IPS DF 19.7 (cell line): ENCODE measurements at places on chromosomes 1 and 21.

- no peak for DNase-seq
Observed at GRCh38 chr1:156251527-156251926, 3.7 kb upstream of the PAQR6 start.

DNA sequence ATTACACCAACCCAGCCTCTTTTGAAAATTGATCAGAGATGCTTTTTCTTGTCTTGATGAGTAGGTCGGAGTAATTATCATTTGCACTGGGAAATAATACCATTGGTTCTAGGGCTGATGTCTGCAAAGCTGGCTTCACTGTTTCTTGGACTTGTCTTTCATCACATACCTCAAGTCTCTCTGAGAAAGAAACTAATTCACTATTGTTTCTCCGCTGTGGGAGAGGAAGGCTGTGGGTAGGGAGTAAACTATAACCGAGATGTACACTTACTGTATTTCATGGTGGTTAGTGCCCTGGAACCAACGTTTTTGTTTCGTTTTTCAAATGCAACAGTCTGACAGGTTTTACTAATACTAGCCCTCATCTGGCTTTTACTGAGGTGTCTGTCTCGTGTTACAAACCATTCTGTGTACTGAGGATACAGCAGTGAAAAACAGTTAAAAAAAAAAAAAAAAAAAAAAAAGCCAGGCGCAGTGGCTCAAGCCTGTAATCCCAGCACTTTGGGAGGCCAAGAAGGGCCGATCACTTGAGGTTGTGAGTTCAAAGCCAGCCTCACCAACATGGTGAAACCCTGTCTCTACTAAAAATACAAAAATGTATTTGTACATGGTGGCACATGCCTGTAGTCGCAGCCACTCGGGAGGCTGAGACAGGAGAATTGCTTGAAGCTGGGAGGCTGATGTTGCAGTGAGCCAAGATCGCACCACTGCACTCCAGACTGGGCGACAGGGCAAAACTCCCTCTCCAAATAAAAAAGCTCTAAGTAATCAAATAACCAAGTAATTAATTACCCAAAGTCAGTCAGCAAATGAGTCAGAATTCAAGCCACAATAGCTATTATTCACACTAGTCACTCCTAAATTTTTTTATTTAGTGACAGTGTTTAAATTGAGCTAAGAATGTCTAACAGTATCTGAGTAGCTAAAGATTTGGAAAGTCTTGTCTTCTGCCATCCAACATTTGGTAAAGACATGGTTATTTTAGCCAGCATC, 23.3 kb downstream of the TOMM20 start:
- DNase-seq, result no peak

DNA sequence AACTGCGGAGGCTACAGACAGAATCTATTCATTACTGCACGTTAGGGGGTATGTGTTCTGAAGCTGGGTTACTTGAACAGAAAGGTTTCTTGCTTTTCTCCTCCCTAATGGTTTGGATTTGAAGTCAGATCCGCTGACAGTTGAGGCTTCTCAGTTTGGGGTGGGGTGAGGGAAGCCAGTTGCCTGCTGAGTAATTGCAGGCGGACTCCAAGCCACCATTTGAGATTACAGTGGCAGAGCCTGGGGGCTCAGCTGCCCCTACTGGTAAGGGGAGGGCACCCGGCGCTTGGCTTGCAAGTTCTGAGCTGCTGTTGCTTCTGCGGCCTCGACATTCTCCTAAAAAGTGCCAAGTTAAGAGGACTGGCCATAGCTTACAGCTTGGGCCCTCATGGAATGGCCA, 2.0 kb downstream of the GRHL3 start:
- no peak for DNase-seq

GRCh38 chr1:9500756-9501754, 38.2 kb upstream of the SLC25A33 start:
- no peak for DNase-seq

DNA sequence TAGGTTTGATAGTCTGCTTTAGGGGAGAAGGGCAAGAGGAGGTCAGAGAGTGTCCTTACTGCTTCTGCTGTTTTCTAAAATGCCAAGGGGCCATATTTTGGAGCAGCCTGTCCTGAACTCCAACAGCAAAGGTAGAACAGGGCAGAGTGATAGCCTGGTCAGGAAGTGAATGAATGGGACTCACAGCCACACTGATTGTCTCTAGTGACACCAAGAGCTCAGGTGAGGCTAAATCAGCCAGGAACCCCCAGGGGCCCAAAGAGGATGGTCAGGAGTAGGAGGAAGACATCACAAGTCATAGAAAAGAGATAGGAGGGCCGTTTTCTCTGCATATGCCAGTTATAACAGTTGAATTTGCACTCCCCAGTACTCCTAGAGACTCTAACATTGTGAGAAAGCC, 97.4 kb upstream of the DUSP10 start:
- no peak for DNase-seq

DNA sequence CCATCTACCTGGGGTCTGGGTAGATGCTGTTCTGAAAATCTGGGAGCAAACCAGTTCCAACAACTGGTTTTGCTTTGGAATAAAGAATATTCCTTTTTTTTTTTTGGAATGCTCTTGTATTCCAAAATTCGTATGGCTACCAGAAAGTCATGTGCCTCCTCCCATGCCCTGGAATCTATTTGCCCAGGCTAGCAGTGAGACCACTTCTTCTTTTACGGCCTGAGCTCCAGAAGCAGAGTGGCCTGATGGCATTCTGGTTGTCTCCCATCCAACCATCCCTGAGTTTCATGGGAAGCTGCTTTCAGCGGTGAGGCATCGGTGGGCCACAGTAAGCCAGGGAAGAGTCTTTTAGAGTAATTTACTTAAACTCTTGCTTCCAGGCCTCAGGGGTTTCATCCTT, 113.4 kb upstream of the RAB4A start:
- DNase-seq, result no peak

- no peak for DNase-seq
Observed at GRCh38 chr1:83791821-83792437, 207.0 kb downstream of the TTLL7 start.

DNA sequence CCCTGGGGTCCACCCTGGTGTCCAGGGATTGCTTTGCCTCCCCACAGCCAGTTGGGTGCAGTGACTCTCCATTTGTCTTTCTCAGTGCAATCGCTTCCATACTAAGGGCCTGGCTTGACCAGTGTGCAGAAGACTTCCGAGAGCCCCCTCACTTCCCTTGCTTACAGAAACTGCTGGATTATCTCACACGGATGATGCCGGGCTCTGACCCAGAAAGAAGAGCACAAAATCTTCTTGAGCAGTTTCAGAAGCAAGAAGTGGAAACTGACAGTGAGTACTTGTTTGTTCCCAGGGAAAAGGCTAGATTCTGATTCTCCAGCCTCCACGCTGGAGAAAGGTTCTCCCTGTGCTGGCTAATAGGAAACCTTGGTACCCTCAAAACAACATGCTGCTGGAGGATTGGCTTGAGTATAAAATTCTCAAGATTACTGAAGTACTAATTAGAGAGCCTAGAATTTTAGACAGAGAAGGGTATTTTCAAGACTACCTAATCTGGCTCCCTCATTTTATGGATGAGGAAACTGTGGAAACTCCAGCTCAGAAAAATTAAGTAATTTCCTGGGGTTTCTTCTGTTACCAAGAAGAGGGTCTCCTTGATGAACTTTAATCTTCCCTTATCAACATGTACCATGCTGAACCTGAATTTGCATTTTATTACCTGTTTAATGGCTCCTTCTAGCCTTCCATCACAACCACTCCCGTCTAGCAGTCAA, 75.8 kb downstream of the RGL1 start:
- DNase-seq, result no peak

DNA sequence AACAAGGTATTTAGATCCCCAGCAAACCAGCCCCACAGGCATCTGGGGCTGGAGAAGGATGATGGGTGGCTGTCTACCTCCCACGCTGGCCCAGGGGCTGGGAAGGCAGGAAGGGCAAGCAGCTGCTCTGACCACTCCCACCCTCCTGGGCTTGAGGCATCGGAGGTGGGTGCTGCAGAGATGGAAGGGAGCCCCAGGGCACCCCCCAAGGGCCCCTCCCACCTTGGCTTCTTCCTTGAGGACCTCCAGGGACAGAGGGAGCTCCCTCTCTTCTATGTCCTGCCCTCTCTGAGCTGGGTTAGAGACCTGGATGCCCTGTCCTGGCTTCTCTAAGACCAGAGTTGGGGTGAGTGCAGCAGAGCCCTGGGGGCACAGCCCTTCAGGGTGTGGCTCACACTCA, 3.1 kb downstream of the CD52 start:
- DNase-seq, result no peak

DNA sequence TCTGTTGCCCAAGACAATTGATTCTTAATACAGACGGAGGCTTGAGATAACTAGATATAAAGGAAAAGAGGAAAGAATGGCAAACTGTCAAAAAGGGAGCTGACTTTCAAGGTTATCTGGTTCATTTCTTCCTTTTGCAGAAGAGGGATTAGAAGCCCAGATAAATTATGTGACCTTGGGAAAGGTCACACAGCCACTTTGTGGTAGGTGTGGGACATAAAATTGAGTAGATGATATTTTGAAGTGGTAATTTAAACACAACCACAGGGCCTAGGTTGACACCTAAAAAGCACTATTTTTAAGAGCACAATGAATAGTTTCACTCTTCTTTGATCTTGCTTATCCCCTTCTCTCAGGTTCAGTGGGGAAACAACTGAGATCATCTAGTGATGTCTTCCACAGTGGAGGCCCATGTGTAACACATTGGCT, 16.9 kb upstream of the KIAA0040 start:
- DNase-seq, result no peak

DNA sequence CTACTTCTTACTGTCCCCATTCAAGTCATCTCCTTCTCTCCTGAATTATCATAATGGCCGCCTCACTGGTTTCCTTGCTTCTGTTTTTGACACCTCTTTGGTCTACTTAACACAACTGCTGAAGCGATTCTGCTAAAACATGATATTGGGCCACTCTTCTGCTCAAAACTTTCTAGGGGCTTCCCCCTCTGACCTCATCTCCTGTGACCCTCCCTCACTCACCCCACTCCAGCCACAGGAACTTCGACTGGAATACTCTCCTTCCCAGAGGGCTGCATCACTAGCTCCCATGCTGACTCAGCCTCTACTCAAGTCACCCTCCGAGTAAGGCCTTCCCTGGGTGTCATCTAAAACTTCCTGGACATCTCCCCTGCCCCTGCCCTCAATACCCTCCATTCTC, 35.7 kb downstream of the NRIP1 start:
- DNase-seq, result no peak

DNA sequence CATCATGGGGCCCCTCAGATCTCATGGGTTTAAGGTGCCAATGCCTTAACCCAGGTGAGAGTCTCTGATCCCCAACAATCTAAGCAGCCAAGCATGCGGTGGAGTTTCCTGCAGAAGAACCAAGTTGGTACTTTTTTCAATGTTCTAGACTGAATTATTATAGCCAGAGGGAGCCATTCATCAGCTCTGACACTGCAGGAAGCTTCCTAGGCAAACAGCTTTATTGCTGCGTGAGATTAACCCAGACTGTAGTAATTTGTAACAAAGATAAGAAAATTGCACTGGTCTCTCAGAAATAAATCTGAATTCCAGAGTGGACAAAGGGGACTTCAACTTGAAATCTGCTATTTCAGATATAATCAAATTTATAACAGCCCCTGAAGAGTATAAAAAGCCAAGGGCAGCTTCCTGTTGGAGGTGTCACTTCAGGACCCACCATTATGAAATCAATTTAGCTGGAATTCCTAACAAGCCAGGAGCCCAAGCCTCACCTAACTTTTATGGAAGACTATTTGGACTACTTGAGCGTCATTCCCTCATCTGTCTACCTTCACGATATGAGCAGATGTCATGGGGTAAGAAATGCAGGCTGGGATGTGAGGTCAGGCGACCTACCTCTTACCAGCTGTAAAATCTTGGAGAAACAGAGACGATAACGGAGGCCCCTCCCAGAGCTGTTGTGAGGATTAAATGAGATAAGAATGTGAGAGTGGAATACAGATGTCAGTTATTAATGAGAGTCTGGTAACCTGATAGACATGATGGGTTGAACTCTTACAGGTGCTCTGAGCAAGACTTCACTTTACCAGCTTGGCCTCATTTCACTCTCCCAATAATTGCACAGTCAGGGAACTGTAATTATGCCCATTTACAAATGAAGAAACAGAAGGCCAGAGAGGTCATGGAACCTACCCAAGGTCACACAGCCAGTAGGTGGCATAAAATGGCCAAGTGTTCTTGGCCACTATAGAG, 135.1 kb downstream of the RRAGC start:
- no peak for DNase-seq

- DNase-seq, result no peak
Observed at GRCh38 chr1:40382601-40383000, 9.1 kb downstream of the SMAP2 start.

DNA sequence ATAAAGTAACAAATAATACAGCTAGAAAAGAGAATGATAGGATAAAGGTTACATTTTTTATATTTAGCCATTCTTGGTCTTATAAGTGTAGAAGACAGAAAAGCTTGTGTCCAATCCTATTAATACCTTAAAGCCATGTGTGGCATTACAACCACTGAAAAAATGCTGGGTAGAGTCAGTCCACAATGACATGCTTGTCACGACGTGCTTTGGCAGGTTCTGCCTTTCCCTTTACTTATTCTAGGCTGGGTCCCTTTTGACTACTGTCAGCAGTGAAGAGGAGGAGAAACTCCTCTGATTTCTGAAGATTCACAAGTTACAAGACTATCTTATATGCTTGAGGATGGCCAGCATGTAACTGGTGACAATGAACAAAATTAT, 14.6 kb upstream of the AIM2 start:
- no peak for DNase-seq

DNA sequence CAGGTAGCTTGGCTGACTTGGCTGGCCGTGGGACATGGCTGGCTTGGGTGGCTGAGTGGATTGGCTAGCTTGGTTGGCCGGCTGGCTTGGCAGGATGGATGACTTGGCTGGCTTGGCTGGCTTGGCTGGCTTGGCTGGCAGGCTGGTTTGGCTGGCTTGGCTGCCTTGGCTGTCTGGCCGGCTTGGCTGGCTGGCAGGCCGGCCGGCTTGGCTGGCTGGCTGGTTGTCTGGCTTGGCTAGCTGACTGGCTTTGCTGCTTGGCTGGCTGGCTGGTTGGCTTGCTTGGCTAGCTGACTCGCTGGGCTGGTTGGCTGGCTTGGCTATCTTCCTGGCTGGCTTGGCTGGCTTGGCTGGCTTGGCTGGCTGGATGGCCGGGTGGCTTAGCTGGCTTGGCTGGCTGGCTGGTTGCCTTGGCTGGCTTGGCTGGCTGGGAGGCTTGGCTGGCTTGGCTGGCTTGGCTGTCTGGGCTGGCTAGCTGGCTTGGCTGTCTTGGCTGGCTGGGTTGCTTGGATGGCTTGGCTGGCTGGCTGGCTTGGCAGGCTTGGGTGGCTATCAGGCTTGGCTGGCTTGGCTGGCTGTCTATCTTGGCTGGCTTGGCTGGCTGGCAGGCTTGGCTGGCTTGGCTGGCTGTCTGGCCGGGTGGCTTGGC, 129.7 kb upstream of the FAM72C start:
- DNase-seq, result no peak

DNA sequence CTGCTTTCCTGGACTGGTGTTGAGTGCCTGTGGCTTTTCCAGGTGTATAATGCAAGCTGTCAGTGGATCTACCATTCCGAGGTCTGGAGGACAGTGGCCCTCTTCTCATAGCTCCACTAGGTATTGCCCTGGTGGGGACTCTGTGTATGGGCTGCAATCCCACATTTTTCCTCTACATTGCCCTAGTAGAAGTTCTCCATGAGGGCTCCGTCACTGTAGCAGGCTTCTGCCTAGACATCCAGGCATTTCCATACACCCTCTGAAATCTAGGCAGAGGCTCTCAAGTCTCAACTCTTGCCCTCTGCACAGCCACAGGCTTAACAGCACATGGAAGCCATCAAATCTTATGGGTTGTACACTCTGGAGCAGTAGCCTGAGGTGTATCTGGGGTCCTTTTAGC, 107.6 kb downstream of the GRIK1 start:
- no peak for DNase-seq

- no peak for DNase-seq
Observed at GRCh38 chr1:201702936-201703335, 126.0 kb upstream of the IPO9 start.
